Stimulated activated CD8-positive, alpha-beta memory T cell treated with anti-CD3 and anti-CD28 coated beads, Interleukin-4, amount 100 ng/mL, for 1 hour (primary cell): ENCODE measurements at places on chromosomes 12 and 14.

- no peak for DNase-seq
Observed at GRCh38 chr12:98699586-98699985, 54.5 kb downstream of the APAF1 start.

- DNase-seq: no peak
Observed at GRCh38 chr12:88298761-88299242, 156.7 kb downstream of the TMTC3 start.

GRCh38 chr12:80576641-80577418 lies 130.6 kb upstream of the MYF6 start:
- no peak for DNase-seq

DNA sequence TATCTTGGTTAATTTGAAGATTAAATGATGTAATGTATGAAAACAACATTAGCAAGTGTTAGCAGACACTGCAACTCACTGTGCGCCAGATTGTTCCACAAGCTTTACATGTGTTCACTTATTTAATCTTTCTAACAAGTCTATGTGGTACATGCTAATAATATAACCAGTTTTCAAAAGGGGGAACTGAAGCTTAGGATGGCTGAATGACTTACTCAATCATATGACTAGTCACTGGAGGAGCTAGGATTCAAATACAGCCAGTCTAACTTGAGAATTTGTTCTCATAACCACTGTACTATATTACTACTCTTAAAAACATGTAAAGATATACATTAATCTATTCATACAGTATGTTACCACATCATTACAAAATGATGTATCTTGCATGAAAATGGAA lies 60.5 kb upstream of the LRIG3 start:
- no peak for DNase-seq

DNA sequence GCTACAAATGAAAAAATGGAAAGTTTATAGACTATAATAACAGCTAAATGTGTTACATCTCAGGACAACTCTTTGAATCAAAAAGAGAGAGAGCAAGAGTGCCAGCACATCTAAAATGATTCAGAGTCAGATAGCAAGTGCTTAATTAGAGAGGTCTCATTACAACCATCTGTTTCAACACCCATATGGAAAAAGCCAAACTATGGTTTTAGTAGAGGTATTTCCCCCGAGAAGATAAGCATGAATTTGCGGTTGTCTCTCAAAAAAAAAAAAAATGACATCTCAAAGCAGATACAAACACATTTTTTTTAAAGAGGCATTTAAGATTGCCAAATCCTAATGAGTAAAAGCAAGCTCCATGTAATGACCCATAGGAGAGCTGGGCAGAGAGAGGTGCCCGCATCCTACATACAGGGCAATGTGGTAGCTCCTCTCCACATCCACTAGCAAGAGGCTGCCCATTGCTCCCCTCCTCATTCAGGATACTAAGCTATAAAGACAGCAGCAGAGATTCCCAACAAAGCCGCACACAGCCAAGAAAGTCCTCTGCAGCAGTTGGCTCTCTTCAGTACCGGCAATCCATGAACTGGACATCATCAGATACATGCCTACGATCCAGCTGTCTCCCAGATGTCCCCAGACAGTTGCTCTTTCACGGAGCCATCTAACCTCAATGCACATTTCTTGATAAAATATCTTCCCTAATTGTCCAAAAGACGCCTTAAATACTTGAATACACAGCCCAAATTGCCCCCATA lies 100.4 kb downstream of the EFCAB11 start:
- DNase-seq: no peak

- DNase-seq: no peak
Observed at GRCh38 chr14:94884616-94885230, 114.8 kb upstream of the GSC start.

- no peak for DNase-seq
Observed at GRCh38 chr12:96590970-96591369, 101.6 kb downstream of the CFAP54 start.

- no peak for DNase-seq
Observed at GRCh38 chr12:63944586-63945228, 100.2 kb downstream of the SRGAP1 start.

- DNase-seq: no peak
Observed at GRCh38 chr12:129903092-129903945, 506 bp downstream of the TMEM132D start.

DNA sequence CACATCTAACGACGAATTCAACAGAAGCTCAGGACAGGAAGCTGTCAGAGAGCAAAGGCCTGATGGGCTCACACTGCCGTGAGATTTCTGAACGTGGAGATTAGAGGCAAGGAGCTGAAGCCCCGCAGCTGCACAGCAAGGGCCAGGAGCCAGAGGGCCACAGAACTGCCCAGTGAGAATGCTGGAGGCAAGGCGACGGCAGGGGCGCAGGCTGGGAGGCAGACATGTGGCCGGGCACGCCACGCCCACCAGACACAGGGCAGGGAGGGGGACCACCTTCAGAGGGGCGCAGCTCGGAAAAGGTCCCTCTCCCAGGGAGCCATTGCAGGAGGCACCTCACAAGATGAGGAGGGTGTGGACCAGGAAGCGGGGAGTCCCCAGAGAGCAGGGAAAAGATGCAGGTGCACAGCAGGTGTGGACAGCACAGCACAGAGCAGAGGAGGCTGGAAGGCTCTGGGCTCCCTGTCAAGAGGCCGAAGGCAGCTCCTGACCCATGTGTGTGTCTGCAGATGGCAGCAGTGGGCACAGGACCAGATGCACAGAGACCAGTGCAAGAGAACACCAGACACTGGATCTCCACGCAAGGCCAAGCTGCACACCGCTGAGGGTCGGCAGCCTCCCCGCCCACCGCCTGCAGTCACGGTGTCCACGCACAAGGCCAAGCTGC lies 23.0 kb downstream of the BTBD6 start:
- no peak for DNase-seq

GRCh38 chr12:42859612-42860011 lies 270.1 kb upstream of the PRICKLE1 start:
- no peak for DNase-seq

DNA sequence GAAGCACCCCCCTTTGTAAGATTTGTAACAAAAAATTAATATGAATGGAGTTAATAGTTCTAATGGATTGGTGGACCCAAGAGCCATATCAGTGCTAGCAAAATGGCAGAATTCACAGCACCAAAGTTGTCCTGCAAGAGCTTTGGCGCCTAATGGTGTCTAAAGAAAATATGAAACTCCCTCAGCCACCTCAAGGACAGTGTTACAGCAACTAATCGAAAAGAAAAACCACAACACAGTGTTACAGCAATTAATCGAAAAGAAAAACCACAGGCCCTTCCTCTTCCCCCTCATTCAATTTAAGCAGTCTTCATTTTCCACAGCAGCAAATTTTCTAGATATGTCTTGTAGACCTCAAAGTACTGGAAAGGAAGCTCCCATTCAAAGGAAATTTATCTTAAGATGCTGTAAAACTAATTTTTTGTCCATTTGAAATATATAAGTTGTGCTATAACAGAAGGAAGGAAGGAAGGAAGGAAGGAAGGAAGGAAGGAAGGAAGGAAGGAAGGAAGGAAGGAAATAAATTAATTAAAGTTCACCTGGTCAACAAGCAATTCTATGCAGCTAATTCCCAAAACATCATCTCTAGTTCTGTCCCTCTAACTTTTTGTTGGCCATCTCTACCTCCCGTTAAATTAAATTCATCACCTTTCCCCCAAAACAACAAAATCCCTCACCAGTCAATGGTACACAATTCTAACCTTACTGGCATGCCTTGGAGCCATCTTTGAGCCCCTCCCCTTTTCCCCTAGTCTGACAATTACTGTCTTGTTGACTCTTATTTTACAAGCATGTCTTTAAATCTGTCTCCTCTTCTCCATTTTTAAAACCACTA lies 17.4 kb downstream of the LRP6 start:
- DNase-seq: no peak

DNA sequence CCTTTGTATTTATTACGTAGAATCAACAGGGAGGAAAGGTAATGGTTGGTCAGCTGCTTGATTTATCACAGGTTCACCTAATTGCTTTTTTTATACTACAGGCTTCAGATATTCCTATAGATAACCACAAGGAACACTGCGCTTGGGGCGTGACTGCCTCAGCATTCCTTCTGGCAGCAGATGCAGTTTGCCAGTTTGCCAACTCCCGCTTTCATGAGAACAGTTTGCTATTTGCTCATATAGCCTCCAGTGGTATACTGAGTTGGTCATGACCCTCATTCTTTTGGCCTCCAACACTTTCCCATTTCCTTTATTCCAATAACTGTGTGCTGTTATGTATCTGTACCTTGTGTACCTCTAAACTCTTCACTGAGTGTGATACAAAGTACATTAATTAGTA lies 38.6 kb upstream of the ACSM4 start:
- no peak for DNase-seq

DNA sequence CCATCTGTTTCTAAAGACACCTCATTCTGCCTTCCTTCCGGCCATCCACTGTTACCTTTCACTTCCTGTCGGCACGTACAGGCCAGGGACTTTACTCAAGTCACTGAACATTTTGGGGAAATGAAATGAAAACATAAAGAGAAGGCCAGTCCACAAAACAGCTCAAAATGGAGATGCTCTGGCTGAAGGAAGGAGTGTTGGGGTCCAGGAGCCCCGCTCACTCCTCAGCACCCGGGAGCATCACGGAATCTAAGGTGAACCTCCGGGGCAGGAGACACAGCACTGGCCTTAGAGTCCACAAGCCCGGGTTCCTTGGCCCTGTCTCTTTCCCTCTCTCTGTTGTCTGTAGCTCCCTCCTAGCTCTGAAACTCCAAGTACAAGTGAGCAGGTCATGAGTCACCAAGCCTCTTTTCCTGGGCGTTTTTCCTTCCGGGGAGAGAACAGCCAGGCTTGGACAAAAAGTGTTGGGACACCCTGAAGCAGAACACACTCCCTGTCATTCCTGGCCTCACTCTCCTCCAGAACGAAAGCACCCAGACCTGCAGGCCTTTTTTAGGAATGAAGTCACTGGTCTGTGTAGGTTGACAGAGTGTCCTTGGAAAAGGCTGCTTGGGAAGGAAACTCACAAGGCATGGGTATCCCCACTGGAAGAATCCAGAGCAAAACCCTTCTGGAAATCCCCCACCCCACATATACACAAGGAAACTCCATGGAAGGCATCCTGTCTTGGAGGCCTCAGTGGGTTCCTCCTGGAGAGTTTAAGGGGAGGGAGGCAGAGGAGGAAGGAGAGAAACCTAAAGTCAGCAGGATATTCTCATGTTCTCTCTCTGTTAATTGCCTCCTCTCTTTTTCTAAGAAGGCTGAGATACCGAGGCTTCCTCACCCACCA lies 245.3 kb downstream of the ZFP36L1 start:
- no peak for DNase-seq

DNA sequence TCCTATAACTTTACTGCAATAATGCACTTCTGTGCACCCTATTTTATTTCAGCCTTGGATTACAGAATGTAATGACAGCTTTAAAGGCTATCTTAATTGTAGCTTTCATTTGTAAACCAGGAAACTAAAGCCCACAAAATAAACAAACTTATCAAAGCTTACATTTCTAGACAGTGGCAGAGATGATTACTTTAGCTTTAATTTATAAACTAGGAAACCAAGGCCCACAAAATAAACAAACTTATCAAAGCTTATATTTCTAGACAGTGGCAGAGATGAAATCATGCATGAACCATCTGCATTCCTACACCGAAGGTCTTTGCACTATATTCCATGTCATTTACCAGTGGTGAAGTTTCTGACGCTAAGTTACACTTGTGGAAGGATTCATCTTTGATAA lies 74.4 kb downstream of the PRKD1 start:
- DNase-seq: no peak

DNA sequence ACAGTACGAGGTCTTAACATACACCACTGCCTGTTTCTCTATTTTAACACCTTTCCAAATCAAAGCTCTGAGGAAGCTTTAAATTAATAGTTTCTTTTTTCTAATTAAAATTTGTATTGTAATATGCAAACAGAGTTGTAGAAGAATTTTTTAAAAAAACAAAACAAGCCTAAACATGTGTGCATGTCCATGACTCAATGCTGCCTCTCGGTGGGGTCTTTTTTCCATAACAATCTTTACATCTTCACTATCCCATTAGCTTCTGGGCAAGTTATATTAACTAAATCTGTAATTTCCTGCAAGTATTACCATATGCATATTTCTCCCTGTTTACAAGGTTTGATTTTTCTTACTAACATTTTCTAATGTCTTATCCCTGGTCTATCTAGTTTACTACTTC lies 143.9 kb upstream of the NAV3 start:
- DNase-seq: no peak
